ENCODE measurements at places on chromosomes 16 and 17. TPM values are rescaled to one million over a fixed set of nuclear protein-coding genes. Genes with fewer than 3 reads are reported as not detected.

The MRM3 gene
- polyA plus RNA-seq: 20.8 TPM

GRCh38 chr16:88351491-88352101, 31.2 kb upstream of the ZNF469 start:
- no peak for DNase-seq

DNA sequence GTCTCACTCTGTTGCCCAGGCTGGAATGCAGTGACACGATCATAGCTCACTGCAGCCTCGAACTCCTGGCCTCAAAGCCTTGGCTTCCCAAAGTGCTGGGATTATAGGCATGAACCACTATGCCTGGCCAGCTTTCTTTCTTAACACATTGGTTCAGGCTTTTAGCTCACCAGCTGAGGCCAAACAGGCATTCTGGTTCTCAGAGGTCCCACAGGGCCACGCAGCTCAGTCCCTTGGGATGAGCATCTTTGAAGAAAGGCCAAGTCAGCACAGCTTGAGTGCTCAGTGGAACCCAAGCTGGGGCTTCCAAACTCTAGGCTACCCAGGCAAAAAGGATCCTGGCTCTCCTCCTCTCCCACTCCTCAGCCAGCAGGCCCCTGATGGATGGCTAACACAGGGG, 2.5 kb downstream of the PIK3R5 start:
- no peak for DNase-seq

DNA sequence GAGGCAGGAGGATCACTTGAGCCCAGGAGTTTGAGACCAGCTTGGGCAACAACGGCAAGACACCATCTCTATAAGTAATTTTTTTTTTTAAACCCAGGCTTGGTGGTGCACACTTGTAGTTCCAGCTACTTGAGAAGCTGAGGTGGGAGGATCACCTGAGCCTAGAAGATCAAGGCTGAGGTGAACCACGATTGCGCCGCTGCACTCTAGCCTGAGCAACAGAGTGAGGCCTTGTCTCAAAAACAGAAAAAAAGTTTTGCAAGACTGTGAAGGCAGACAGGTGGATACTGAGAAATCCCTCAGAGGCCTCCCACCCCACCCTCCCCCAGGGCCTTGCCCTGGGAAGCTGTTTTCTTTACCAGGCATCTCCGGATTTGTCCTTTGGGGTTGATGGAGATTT, 125.4 kb downstream of the MGAT5B start:
- DNase-seq: no peak

Measured in right renal cortex interstitium (tissue), 3 donors.